Activated T-cell treated with anti-CD3 and anti-CD28 coated beads for 24 hours (primary cell): ENCODE measurements at places on chromosomes 4 and X.

- no peak for DNase-seq
Observed at GRCh38 chrX:74395556-74395955, 25.7 kb upstream of the SLC16A2 start.

DNA sequence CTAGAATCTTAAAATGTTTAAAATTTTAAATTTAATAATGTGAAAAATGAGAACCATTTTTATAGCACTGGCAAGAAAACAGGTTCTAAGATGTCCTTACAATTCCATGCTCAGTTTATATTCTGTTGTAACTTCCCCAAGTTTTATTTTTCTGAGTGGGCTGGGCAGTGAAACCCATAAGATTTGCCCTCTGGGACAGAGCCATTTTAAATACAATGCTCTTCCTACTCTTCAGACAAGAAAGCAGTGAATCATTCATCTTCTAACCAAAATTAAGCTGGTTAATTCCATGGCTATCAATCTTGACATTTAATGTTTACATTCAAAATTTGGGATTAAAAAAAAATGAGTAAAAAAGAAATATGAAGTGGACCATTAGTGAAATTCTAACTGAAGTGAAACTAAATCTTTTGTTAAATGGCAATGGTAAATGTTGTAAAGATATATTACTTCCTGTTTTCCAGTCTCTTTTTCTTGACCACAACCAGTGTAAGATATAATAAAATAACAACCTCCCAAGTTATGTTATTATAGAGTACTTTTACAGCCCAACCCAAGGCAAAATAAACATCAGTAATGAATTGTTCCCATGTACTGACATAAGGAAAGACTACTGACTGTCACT lies 37.2 kb upstream of the PTPN13 start:
- no peak for DNase-seq

DNA sequence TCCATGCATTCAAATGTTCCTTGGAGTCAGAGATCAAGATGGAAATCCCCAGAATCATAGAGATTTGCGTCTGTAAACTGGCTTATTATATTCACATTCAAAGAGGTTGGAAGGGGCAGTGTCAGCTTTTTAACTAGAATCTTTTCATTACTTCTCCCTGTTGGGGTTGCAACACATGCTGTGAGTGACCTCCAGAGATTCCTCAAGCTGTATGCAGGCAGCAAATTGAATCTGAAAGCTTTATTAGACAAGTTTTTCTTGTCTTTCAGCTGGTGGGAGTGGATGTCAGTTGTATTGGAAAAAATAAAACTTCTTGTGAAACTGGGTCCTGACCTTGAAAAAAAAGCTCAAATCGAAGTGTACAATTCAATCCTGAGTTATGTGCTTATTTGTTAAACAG lies 736.5 kb upstream of the FTHL17 start:
- DNase-seq: no peak

- DNase-seq: no peak
Observed at GRCh38 chr4:4260185-4260751, 12.2 kb upstream of the TMEM128 start.

- DNase-seq: no peak
Observed at GRCh38 chr4:87356832-87357526, 34.0 kb downstream of the HSD17B11 start.

DNA sequence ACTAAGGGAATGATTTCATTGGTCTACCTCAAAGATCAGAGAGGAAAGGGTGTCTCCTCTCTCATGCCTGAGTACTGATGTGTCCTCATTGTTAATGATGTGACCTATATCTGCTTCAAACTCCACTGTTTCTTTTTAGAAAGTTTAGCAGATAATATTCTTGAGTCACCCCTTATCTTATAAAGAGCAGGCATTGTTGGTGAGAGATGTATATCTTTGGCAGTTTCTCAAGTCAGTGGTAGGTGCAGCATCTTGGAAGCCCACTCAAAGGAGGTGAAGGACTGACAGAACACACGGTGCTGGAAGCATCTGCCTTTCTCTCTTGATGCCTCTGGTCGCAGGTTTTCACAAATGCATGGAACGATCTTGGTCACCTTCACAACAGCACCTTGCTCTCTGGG lies 71.2 kb downstream of the ZNF518B start:
- DNase-seq: no peak

- DNase-seq: no peak
Observed at GRCh38 chrX:113741744-113742143, 842.1 kb upstream of the HTR2C start.

DNA sequence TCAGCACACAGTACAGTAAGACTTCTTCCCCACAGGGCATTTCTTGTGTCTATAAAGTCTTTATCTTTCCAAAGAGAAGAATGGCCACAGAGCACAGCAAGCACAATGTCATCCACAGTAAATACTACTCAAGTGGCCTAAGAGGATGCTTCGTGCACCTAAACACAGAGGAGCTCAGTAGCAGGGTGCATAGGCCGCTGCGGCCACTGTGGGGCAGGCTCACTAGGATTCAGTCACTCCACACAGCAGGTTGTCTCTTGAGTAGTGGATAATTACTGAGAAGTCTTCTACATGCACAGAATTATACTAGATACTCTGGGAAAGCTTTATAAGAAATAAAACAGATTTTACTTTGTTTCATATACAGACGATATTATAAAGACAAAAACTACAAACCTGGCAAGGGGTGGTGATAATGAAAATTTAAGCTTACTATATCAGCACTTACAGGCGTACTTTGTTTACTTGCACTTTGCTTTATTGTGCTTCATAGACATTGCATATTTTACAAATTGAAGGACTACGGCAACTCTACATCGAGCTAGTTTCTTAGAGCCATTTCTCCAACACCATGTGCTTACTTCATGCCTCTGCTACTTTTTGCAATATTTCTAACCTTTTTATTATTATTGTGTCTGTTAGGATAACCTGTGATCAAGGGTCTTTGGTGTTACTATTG lies 78.5 kb downstream of the PRDM5 start:
- no peak for DNase-seq

DNA sequence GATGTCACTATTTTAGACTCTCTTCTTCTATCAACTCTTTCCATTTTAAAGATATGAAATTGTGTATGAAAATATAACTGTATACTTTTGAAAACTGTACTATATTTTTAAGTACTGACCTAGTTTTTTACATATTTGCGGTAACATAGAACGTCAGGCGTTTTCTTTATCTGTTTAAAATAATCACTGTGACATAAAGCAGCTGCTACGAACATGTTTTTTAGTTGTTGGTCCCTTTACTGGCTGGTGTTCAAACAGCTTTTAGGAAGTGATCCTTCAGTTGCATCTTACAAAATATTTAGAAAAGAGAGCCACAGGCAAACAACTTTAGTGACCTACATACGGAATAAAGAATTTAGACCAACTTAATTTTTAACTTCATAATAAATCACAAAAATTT lies 73.1 kb downstream of the METTL14 start:
- no peak for DNase-seq

DNA sequence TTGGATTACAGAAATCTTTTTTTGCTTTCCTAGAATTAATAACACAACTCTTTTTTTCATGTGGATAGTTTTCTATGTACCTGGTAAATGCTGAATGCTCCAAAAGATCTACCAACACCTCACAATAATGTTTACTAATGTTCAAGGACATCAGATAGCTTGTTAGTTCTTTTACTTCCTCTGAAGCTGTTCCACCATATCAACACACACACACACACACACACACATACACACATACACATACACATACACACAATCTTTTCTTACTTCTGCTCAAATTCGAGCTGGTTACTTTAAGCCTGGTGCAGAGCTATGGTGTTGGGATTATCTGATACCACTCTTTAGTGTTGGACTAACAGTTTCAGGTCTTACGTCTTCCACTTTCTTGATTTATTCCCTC lies 28.3 kb upstream of the TMPRSS11D start:
- no peak for DNase-seq

- no peak for DNase-seq
Observed at GRCh38 chrX:10314530-10315104, 157.8 kb downstream of the CLCN4 start.

- peak; percentile 57 for DNase-seq
Observed at GRCh38 chr4:142405021-142405694, 440.9 kb downstream of the INPP4B start.

DNA sequence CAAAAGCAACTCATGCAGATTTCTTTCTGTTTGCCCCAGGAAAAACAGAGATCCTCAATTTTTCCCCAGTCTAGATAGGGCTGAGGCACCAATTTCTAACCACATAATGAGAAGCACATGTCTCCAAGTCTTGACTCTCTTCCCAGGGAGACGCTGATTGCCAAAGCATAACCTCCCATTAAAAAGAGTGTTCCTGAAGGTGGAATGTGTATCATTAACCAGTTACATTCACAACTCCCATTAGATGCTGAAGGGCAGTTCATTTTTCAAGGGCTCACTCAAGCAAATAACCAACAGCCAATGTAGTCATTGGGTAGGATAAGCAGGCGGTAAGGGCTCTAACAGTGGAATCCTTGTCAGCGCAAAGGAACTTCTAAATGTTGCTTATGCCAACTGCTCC lies 27.5 kb downstream of the TMEM47 start:
- DNase-seq: no peak

DNA sequence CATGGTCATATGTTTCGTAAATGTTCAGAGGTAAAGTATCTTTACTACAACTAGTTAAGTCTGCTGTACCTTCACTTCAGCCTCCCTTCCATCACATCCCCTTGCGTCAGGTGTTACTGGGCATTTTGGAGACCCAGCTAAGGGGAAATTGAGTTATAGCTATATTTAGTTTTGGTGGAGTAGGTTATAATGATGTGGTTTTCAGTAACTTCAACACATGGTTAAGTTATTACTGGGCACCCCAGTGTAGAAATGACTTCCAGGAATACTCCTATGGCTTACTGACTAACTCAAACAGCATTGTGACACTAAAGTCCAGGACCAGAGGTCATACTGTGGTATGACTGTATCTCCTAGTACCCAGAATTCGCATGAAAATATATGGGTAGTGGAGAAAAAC lies 23.4 kb upstream of the ACSL1 start:
- no peak for DNase-seq

GRCh38 chr4:188396037-188396436 lies 256.8 kb downstream of the TRIML1 start:
- DNase-seq: no peak

GRCh38 chrX:98296129-98296528 lies 1412.4 kb downstream of the RPA4 start:
- DNase-seq: no peak

- no peak for DNase-seq
Observed at GRCh38 chrX:154603438-154604430, 15.3 kb downstream of the CTAG1B start.

DNA sequence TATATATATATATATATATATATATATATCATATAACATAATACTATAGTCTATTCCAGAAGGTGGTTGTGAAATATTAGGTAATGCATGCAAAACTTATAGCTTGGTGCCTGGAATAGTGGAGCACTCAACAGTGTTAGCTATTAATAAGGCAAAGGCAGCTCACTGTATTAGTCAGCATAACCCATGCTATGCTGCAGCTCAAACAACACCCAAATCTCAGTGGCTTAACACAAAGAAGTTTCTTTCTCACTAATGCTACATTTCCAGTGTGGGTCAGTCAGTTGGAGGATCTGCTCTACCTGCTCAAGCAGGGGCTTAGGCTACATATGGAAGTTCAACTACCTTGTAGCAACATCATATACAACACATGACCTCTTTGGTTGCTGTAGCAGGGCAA lies 5.2 kb upstream of the RPGR start:
- no peak for DNase-seq

GRCh38 chr4:24979554-24979953 lies 51.2 kb downstream of the LGI2 start:
- no peak for DNase-seq

- DNase-seq: no peak
Observed at GRCh38 chr4:109648997-109649575, 54.2 kb downstream of the CASP6 start.

DNA sequence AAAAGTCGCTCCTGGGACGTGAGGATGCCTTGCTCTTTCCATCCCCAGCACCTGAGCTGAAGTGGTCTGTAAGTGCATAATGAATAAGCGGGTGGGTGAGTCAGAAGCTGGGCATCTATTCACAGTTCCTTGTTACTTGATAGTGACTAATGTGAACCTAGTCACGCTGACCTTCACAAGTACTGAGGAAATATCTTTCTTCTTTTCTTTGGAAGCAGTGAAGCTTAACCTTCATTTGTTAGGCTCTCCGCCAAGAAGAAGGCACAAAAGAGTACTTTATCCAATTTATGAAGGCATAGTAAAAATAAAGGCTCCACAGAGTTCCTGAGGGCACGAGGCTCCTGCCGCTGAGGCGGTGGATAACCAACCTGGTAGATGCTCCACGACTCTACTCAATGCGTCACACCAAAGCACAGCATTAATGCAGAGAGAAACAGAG lies 475.7 kb upstream of the SLIT2 start:
- DNase-seq: no peak

DNA sequence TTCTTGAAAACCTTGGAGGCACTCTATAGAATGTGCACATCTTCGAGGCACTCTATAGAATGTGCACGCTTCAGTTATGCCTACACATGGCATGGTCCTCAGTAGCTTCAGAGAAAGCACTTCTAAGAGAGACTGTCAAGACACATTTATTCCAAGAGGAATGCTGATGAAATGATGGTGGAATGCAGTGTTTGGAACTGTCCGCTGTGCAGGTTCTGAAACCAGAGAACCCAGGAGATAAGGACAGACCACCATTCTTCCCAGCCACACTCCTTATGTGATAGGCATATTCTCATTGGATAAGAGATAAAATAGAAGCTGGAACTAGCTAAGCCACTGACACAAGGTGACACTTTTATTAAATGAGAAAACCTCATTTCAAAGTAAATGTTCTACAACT lies 263.3 kb downstream of the NLGN4X start:
- DNase-seq: no peak

DNA sequence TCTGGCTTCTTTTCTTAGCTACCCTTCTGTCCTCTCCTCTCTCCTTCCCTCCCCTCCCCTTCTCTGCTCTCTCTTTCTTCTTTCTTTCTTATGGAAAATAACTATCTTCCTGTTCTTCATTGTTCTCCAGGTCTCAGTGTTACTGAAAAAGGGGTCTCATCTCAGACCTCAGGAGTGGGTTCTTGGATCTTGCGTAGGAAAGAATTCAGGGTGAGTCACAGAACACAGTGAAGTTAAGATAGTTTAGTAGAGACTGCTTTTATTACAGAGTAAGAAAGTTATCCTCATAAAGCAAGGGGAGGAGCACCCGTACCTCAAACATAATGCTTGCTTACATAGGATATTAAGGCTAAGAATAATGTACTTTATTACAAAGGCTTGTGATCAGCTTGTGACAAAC lies 31.8 kb upstream of the CWH43 start:
- no peak for DNase-seq

DNA sequence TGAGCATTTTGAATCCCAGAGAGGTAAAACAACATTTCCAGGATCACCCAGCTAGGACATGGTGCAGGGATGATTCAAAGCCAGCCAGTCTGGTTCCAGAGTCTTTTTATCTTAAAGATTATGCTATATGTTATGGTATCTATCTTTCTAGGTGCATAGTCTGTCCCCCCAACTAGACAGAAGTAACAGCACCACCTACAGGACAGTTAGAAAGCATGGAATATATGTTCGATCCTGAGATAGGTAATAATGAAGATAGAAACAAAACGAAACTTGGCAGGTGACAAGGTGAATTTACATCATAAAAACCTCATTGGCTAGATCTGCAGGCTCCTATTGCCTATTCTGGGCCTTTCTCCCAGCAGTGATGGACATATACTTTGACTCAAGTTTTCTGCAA lies 723.2 kb downstream of the SMARCA1 start:
- DNase-seq: no peak
